ENCODE measurements at places on chromosomes 7 and 10. TPM values are rescaled to one million over a fixed set of nuclear protein-coding genes. Genes with fewer than 3 reads are reported as not detected.

Gene MRPS17
- total RNA-seq, result 9.2 TPM

Gene HACD1
- 60.3 TPM for total RNA-seq

DNA sequence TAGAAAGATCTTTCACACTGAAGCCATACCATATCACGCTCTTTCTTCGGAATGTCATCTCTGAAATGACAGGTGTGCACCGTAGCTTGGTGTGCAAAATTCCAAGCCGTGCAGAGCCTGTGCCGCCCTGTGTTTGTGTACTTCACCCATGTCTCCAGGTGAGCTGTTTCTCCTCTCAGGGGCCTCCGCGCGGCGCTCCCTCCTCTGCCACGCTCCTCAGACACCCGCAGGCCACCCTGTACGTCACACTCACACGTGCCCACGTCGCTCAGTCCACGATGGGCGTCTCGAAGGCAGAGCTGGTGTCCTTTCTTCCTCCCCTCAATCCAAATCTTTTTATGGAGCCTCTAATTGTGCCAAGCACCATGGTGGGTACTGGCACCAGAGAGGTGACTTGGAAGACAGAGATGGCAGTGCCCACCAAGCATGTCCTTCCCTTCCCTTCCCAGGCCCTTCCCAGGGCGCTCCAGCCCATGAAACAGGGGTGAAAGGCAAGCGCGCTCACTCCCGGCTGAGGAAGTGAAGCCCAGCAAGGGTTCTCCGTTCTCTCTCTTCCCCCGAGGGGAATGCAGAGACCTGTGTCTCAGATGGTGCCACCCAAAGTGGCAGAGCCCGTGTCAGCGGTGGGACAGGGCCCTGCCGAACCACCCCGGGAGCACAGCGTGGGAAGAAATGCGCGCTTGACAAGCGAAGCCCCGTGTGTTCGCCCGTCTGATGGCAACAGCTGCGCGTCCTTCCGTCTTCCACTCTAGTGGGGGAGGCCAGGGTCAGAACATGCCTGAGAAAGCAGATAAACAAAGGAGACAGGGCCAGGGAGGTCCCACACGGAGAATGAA, 292.5 kb upstream of the SHH start:
- no peaks in the 10 kb centered on the region for H3K36me3 ChIP-seq
- no peak overlapping the region for H3K4me3 ChIP-seq
- DNase-seq, result no peak
- H3K27me3 ChIP-seq, result no peaks in the 10 kb centered on the region

DNA sequence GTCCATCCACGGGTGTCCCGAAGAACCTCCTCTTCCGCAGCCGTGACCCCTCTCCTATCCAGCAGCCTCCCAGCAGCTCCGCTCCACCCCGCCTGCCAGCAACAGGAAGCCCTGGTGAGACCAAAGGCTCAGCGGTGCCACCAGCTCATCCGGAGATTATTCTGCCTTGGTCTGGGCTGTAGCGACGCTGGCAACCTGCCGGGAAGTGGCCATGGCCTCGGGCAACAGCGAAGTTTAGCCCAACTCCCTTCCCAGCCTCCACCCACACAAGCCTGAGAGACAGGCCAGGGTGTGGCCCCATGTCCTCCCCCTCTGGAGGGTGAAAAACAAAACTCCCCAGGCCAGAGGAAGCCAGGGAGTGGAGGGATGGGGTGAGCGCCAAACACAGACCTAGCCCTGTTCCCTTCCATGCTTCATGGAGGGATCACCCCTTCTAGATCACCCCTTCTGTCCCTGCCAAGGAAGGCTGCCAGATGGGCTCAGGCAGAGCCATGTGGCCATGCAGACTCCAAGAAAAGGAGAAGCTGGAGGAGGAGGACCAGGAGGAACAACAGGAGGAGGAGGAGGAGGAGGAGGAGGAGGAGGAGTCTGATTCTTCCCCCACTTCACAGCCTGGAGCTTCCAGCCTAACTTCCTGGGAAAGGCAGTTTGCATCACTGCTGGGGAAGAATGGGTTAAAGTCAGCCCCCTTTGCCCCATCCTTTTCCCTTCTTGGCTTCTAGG, 918 bp downstream of the CALHM2 start:
- peaks cover 21% of the 10 kb centered on the region for H3K4me1 ChIP-seq
- H3K27me3 ChIP-seq, result no peaks in the 10 kb centered on the region
- H3K36me3 ChIP-seq, result no peaks in the 10 kb centered on the region
- peak overlapping the region; percentile 68 for H3K4me3 ChIP-seq
- H3K27ac ChIP-seq, result peak overlapping the region; percentile 83

DNA sequence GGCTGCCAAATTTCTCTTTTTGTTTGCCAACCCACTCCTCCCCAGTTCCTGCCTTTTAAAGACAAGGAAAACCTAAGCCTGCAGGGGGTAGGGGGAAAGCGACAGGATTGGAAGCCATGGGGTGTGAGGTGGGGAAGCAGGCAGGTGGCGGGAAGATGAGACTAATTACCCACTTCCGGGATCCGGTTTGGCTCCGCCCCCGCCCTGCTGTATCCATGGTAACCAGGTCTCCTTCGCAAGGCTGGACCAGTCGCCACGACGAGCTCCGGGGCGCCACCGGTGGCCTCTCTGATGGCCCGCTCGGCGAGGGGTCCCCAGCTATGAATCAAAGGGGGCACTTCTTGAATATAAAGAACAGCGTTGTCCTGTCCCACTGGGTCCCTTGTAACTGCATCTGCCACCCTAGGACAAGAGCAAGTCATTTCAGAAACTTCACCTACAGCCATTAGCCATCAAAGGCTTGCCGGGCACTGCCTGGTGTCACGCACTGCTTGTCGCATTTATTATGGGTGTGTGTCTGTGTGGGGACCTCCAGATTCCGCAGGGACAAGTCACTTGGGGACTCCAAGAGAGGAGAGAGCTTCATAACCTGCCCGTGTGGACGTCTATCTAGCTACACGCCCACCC, 55.4 kb upstream of the LMTK2 start:
- DNase-seq, result no peak
- H3K27ac ChIP-seq, result no peak overlapping the region
- H3K4me1 ChIP-seq, result no peaks in the 10 kb centered on the region

- H3K36me3 ChIP-seq, result no peaks in the 10 kb centered on the region
- H3K4me3 ChIP-seq, result no peak overlapping the region
- H3K4me1 ChIP-seq, result peaks cover 38% of the 10 kb centered on the region
- no peaks in the 10 kb centered on the region for H3K27me3 ChIP-seq
- H3K27ac ChIP-seq, result peak overlapping the region; percentile 92
Observed at GRCh38 chr10:80458638-80459037, 4.5 kb downstream of the TSPAN14 start.

GRCh38 chr7:87853237-87853864, 22.8 kb downstream of the SLC25A40 start:
- H3K4me1 ChIP-seq, result no peaks in the 10 kb centered on the region
- no peak overlapping the region for H3K4me3 ChIP-seq
- H3K27ac ChIP-seq, result no peak overlapping the region
- H3K36me3 ChIP-seq, result peaks cover 5% of the 10 kb centered on the region

GRCh38 chr7:114939484-114940097, 17.7 kb downstream of the MDFIC start:
- DNase-seq, result no peak
- no peak overlapping the region for H3K4me3 ChIP-seq
- no peaks in the 10 kb centered on the region for H3K36me3 ChIP-seq
- H3K27ac ChIP-seq, result no peak overlapping the region

DNA sequence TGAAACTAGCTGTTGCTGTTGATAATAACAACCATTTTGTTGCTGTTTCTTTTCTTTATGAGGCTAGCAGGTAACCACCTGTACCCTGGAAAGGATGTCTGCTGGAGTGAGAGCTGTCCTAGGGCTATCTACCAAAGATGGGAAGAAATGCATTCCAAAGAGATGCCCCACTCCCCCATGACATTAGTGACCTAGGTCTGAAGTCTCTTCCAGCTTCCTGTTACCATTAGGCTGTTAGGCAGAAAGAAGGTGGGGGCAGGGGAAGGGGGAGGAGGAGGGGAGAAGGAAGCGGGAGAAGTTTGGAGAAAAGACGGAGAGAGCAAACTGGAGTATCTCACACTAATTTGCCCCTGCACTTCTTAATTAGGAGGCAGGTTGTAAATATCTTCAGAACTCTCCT, 118.5 kb downstream of the ABLIM1 start:
- H3K4me1 ChIP-seq, result peaks cover 2% of the 10 kb centered on the region
- H3K27ac ChIP-seq, result no peak overlapping the region
- H3K27me3 ChIP-seq, result no peaks in the 10 kb centered on the region
- no peak overlapping the region for H3K4me3 ChIP-seq
- DNase-seq, result no peak

All from breast epithelium (tissue), 4 donors.